ENCODE measurements at places on chromosomes 2 and 18.

DNA sequence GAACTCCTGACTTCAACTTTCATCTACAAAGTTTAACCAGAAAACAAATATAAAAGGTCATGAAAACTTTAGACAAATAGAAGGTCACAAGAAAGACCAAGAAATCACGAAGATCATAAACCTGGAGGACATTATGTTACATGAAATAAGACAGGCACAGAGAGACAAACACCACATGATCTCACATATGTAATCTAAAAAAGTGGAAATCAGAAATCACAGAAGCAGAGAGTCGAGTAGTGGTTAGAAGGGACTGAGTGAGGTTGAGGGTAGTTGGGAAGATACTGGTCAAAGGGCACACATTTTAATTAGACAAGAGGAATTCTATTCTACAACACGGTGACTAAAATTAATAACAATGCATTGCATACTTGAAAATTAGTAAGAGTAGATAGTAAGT, 1.4 kb downstream of the GCFC2 start:
- H3K4me1 ChIP-seq: peaks cover 6% of the 10 kb centered on the region
- no peaks in the 10 kb centered on the region for H3K27me3 ChIP-seq
- H3K4me3 ChIP-seq: no peak overlapping the region
- peak; percentile 14 for DNase-seq
- H3K36me3 ChIP-seq: peaks cover 9% of the 10 kb centered on the region

DNA sequence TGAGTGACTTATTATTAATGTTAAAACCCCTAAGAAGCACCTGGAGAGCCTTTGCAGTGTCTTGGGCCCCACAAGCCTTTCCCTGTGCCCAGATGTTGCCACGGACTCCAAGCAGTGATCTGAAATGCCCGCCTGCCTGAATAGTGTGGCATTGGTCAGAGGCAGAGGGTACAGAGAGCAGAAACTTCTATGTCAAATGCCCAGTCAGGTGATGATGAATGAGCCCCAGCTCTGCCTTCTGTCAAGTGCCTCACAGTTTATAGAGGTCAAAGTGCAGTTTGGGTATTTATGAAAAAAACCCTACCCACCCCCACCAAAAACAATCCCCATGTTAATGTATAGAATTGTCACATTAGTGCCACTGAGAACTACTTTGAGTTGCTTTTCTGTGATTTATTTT, 170.0 kb upstream of the SIX3 start:
- no peak overlapping the region for H3K4me3 ChIP-seq
- H3K4me1 ChIP-seq: no peaks in the 10 kb centered on the region
- H3K36me3 ChIP-seq: no peaks in the 10 kb centered on the region
- no peak overlapping the region for H3K27ac ChIP-seq
- DNase-seq: no peak

- no peak for DNase-seq
- H3K27ac ChIP-seq: no peak overlapping the region
- no peaks in the 10 kb centered on the region for H3K36me3 ChIP-seq
- no peaks in the 10 kb centered on the region for H3K27me3 ChIP-seq
- no peaks in the 10 kb centered on the region for H3K4me1 ChIP-seq
- H3K4me3 ChIP-seq: no peak overlapping the region
Observed at GRCh38 chr2:43754180-43754579, 19.7 kb upstream of the DYNC2LI1 start.

DNA sequence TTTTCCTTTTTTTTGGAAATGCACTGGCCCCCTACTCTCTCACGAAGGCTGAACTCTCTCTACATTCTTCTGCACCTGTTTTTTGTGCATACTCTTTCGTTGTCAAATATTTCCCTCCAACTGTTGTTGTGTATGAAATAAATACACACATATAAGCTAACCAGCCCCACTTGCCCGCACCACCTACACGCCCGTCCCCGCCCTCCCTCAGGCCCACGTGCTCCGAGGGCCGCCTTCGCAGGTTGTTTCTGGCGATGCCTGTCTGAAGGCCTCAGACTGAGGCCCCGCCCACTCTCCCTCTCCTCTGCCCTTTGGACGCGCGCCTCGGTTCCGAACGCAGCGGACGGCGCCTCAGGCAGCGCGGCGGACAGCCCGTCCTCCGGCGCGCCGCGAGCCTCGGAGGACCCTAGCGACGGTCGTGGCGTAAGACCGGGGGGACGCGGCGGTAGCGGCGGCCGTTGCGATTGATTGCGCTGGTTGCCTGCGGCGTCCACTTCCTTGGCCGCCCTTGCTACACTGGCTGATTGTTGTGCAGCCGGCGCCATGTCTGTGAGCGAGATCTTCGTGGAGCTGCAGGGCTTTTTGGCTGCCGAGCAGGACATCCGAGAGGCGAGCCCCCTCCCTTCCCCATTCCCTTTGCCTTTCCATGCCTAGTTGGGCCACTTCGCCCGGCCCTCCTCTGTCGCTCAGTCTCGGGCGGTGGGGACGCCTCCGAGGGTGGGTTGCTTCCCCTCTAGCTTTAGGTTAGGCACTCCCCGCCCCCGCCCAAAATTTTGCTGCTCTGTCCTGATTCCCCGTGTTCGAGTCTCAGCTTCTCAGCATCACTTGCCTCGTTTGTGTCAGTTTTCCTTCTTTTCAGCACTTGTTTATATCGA, at the start of gene TSN:
Gene TSN, plus strand, starts transcription at position 415 of the 875 bp plus-strand sequence. Its CDS starts 129 bp downstream, at position 544.
- H3K36me3 ChIP-seq: peaks cover 15% of the 10 kb centered on the region
- H3K4me3 ChIP-seq: peak within 1 kb of the TSS; percentile 87
- H3K27ac ChIP-seq: peak within 1 kb of the TSS; percentile 80
- H3K4me1 ChIP-seq: peaks cover 11% of the 10 kb centered on the region

GRCh38 chr2:69652206-69652605, 8.7 kb upstream of the AAK1 start:
- no peak for DNase-seq
- H3K27me3 ChIP-seq: no peaks in the 10 kb centered on the region
- no peak overlapping the region for H3K27ac ChIP-seq
- H3K36me3 ChIP-seq: no peaks in the 10 kb centered on the region
